ENCODE measurements at places on chromosomes 7 and 10.

GRCh38 chr7:117564080-117564479 is 84.3 kb downstream of the CFTR start:
- DNase-seq: no peak

DNA sequence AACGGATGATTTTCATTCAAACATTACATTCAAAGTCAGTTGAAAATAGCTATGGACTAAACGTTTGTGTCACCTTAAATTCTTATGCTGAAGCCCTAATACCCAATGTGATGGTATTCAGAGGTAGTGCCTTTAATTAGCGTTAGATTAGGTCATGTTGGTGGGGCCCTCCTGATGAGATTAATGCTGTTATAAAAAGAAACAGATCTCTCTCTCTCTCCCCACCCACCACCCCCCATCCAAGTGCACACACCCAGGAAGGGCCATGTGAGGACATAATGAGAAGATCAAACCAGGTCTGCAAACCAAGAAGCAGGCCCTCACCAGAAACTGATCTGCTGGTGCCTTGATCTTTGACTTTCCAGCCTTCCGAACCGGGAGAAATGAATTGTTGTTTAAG is 44.2 kb downstream of the ZNF438 start:
- DNase-seq: no peak

DNA sequence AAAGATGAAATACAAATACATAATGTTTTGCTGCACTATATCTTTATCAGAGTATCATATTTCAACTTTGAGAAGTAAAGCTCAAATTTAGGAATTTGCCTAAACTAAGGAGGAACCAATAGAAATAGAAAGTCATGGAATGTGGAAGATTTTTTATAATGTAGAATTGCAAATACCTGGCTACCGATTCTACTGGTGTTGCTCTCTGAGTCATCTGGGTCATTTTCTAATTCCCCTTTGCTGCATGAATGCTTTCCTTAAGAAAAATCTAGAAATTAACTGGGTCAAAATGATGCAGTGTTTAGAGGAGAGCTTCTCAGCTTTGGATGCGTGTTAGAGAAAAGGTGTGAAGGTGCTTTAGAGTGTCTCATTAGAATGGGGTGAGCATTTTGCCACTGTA is 568.9 kb upstream of the ANKRD30A start:
- DNase-seq: no peak

DNA sequence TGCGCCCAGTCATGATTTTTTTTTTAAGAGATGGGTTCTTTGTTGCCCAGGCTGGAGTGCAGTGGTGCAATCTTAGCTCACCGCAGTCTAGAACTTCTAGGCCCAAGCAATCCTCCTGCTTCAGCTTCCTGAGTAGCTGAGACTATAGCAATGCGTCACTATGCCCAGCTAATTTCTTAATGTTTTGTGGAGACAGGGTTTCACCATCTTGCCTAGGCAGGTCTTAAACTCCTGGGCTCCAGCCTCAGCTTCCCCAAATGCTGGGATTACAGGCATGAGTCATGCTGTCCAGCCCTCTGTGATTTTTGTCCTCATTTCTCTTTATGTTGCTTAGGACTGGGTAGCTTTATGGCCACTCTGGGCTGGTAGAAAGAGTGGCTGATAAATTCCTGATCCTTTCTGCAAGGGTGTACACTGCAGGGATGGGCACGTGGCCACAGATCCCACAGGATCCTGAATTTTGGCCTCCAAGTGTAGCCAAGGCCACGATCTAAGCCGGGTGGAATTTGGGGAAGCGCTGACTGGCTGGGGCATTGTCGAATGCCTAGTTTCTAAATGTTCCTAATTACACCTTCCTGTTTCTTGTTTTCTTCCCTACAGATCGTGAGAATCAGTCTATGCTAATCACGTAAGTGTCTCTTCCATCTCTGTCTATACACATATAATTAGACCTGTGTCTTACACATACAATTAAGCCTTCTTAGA is 24.1 kb upstream of the MYH16 start:
- no peak for DNase-seq

DNA sequence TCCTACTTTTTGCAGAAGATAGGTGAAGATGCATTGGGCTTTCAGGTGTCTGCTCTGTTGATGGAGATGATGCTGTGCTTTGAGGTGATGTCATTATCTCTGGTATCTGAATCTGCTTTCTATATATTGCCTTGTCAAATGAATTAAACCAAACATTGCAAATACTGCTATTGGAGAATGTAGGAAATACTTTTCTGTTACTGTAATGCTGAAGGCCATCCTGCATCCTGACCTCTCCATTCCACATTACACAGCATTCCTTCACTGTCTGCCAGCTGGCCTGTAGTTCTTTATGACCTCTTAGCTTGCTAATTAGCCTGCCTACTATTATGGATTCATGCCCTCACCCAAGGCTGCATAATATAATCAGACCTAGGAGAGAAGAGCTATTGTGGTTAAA is 73.2 kb downstream of the VCL start:
- no peak for DNase-seq

GRCh38 chr7:38669965-38670520 is 38.9 kb upstream of the AMPH start:
- DNase-seq: no peak

DNA sequence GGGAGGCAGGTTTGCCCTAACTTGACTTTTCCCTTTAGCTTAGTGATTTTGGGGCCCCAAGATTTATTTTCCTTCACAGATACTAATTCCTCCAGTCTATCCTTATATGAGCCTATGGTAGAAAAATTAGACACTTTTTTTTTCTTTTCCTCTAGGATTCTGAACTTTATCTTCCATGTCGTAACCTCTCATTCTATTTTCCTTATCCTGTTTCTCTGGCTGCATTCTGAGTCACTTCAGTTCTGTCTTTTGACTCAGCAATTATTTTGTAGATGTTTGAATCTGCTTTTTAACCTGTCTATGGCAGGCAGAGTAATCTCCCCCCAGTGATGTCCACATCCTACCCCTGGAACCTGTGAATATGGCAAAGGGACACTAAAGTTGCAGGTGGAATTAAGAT is 7.1 kb upstream of the NOD1 start:
- no peak for DNase-seq

GRCh38 chr7:134618756-134619530 is 27.7 kb upstream of the BPGM start:
- no peak for DNase-seq

DNA sequence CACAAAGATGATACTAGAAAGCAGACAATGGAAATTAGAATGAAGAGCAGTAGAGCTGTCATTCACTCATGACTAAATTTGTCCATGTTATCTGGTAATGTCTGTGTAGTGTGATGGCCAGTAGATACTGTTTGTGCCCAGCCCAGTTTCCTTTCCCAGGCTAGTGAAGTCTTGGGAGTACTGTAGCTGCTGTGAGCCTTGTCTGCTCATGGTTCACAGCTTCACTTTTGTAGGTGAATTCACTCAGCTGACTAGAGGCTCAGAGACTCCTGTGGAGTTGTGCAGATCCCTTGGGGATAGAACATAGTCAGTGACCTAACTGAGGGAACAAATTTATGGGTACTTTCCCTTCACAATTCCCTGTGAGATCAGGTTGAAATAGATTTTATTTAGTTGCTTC is 572.5 kb downstream of the ARL4A start:
- DNase-seq: no peak

GRCh38 chr10:25564351-25564750 is 369.7 kb upstream of the MYO3A start:
- no peak for DNase-seq

- DNase-seq: no peak
Observed at GRCh38 chr7:158442260-158442659, 145.4 kb downstream of the PTPRN2 start.

GRCh38 chr7:84372155-84372621 is 177.6 kb upstream of the SEMA3A start:
- no peak for DNase-seq

GRCh38 chr10:43584051-43584450 is 9.6 kb upstream of the ZNF239 start:
- peak; percentile 89 for DNase-seq

GRCh38 chr7:79403451-79403850 is 50.0 kb downstream of the MAGI2 start:
- DNase-seq: no peak

- no peak for DNase-seq
Observed at GRCh38 chr7:716636-717035, 9.9 kb upstream of the DNAAF5 start.

DNA sequence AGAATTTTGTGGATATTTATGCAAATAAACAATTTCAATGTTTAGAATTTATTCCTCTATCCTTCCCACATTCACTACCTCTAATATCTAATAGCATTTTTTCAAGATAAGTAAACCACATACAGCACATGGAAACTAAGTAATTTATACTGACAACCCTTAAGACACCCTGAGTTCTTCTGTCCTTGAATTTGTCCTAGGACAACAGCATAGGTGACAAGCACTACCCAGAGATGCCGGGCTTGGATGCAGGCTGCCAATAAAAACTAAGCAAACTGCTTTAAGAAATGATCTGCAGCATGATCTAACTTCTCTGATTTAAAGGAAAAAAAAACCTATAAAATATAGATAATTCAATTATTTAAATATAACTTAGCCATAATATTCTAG is 22.7 kb downstream of the NT5C3A start:
- no peak for DNase-seq

- DNase-seq: no peak
Observed at GRCh38 chr10:62426086-62426485, 51.9 kb downstream of the ZNF365 start.

DNA sequence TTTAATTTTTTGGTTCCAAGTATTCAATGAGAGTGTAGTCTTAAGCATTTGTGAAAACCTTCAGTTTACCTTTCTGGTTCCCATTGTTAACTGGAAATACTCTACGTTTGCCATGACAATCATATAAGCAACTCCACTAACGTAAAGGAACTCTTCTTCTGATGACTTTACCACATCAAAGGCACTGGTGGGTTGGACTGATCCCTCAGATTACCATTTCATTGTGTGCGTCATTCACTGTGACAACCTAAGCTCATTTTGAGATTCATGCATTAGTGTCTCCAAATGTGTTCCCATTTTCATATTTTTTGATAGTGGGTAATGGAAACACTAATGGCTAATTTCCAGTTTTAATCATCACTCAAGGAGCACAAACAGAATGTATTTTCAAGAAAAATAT is 119.9 kb upstream of the COL1A2 start:
- no peak for DNase-seq

- no peak for DNase-seq
Observed at GRCh38 chr10:125734823-125735222, 15.3 kb downstream of the EDRF1 start.

GRCh38 chr7:28700790-28701203 is 257.3 kb downstream of the TRIL start:
- DNase-seq: no peak

DNA sequence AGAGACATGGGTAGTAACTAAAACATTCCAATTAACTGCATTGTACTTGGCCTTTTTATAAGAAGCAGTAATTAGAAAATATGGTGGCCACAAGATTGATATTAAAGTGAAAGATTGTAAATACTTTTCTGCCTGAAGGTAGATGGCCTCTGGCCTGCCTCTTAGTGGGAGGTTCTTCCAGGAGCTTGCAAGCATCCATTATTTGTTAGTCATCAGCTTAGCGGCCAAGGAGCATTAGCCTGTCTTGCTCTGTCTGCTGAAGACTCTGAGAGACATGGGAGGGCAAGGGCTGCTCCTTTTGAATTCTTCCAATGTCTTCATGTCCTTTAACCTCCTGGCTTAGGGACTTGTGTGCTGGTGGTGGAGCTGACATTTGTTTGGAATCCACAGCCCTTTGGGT is 80.4 kb downstream of the TCF7L2 start:
- no peak for DNase-seq

DNA sequence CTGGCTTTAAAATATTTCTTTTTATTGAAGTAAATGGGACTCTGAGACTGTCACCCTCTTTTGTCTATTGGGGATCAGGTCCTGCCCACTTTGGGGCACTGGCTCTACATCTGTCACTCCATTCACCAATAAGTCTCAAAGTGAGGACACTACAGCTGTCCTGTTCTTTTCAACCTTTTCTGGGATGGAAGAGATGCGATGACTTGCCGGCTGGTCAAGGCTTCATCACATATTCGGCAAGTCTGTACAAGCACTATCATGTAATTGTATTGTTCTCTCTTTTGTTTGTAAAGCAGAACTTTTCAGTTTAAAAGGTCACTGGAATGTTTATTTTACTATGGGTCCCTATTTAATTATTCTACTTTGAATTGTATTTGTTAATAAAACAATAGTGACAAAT is 17.7 kb upstream of the SP8 start:
- DNase-seq: no peak

GRCh38 chr7:1977876-1978441 is 254.8 kb downstream of the MAD1L1 start:
- DNase-seq: no peak

GRCh38 chr10:31000071-31000782 is 31.4 kb downstream of the ZNF438 start:
- no peak for DNase-seq

DNA sequence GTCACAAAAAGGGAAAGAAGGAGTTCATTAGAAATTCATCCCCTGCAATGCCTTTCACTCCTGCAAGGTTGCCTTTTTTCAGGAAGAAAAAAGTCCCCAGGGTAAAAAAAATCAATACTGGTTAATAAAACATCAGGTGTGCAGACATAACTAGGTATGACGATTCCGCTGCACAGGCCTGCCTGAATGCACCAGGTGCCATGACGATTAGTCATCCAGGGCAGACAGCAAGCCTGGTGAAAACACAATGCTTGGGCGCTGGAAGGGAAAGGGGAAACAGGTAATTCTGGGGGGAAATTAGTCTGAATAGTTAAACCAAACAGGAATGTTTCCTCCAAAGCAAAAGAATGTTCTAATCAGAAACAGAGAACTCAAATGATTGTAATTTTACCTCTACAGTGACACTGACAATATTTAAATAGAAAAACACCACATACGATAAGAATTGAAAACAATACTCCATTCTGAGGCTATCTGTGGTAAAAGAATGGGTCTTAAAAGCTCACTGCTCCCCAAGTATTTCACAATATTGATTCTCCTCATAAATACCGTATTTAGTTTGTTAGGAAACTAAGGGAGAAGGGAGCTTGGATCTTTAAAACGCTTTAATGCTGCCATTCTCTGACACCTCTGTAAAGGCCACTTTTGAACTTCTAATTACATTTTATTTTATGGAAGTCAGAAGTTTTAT is 45.2 kb downstream of the VPS41 start:
- DNase-seq: no peak

GRCh38 chr10:81472927-81473470 is 402.0 kb upstream of the NRG3 start:
- no peak for DNase-seq

- no peak for DNase-seq
Observed at GRCh38 chr7:117019287-117019686, 66.0 kb downstream of the ST7 start.

- no peak for DNase-seq
Observed at GRCh38 chr10:24242562-24242961, 33.6 kb downstream of the KIAA1217 start.

DNA sequence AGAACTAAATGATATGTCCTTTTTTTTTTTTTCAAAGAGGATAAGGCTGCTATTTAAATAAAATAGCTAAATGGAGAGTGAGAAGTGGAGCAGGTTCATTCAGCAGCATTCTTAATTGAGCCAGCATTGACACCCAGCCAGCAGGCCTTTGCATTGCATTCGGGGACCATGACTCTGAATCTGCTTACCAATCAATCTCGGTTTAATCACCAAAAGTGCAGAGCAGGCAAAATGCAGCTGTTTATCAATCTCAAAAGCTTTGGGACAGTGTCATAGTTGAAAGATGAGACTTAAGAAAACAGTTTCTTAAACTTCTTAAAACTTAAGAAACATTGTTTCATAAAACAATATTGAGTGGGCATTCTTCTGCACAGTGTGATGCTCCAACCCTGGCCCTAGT is 51.7 kb downstream of the PLEKHA8 start:
- DNase-seq: no peak

Measured in LNCaP clone FGC (cell line).